ENCODE measurements at places on chromosomes 16 and 17.
A peak's percentile ranks its signal among the peaks of the same experiment; 100 is the strongest.

GRCh38 chr17:64425191-64425590, 23.7 kb upstream of the MILR1 start:
- no peaks in the 10 kb centered on the region for H3K36me3 ChIP-seq
- DNase-seq, result no peak
- H3K27ac ChIP-seq, result no peak overlapping the region
- no peaks in the 10 kb centered on the region for H3K4me1 ChIP-seq
- no peak overlapping the region for H3K4me3 ChIP-seq

DNA sequence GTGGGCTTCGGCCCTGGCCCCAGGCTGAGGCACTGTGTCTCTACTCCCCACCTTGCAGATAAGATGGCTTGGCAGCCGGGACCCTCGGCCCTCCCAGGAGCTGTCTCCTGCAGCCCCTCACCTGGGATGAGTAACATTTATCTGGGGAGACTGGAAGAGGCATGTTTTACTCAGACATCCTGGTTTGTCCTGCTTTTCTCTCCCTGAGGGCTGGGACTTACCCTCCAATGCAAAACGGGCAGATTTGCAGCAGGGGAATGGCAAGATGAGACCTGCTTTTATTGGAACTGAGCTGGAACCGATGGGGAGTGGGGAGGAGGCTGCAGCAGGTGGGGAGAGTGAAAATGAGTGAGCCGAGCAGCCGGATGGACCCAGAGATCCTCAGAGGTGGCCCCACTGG, 27.3 kb upstream of the UBE2G1 start:
- no peak overlapping the region for H3K4me3 ChIP-seq
- peaks cover 69% of the 10 kb centered on the region for H3K4me1 ChIP-seq
- no peaks in the 10 kb centered on the region for H3K27me3 ChIP-seq
- H3K27ac ChIP-seq, result peak overlapping the region; percentile 65
- no peak for DNase-seq
- H3K36me3 ChIP-seq, result no peaks in the 10 kb centered on the region

DNA sequence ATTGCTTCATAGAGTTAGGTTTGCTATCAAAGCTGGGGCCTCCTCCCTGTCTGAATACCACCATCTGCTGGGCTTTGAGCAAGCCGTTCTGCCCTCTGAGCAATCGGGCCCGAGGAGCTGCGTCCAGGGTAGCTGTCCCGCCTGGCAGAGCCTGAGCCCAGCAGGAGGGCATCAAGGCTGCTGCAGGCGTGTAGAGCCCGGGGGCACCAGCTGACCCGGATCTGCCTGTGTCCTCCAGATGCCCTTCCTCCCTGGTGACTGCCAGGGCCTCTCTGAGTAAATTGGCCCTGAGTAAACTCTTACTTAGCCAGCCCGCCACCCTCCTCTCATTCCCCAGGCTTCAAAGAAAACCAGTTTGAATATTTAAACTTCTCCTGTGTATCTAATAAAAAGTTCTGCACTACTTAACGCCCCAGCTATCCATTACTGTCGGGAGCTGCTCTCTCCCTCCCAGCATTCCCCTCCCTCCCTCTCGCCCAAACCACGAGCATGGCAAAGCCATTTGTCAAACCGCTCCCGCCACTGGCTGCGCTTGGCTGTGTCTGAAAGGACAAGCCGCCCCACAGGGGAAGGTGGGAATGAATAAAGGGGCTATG, 16.4 kb downstream of the CDK5RAP3 start:
- no peak overlapping the region for H3K4me3 ChIP-seq
- no peak for DNase-seq
- peaks cover 29% of the 10 kb centered on the region for H3K4me1 ChIP-seq
- H3K27ac ChIP-seq, result no peak overlapping the region

DNA sequence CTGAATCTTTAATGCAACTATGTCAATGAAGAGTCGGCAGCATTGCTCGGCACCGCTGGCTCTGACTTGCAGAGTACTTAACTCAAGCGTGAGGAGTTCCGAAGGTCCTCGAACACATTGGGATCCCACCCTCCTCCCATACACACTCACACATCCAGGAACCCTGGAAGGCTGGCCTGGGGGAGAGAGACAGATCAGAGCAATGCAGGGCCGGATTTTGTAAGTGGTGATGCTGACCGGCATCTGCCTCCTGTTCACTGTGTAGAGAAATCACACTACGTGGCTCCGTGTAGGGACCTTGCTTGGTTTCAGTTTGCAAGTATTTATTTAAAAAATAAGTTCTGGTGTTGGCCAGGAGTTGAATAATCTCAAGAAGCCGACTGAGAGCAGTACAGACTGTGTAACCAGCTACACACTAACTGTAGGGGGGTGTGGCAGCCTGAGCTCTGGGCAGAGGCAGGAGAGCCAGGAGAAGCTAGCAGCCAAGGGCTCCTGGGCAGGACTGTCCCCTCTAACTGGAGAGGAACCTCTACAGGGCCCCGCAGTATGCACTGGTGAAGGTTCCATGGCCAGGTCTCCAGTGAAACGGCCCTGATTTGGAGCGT, 190.2 kb upstream of the TNRC6C start:
- peaks cover 19% of the 10 kb centered on the region for H3K4me1 ChIP-seq
- no peak for DNase-seq
- no peak overlapping the region for H3K4me3 ChIP-seq
- H3K36me3 ChIP-seq, result no peaks in the 10 kb centered on the region

- no peaks in the 10 kb centered on the region for H3K27me3 ChIP-seq
- DNase-seq, result no peak
- H3K36me3 ChIP-seq, result peaks cover 21% of the 10 kb centered on the region
- H3K4me3 ChIP-seq, result peak within 1 kb of the TSS; percentile 95
- peaks cover 78% of the 10 kb centered on the region for H3K4me1 ChIP-seq
Observed at GRCh38 chr16:1771188-1771863, at the start of gene NME3. NME3 (minus strand) TSS chr16:1771543; CDS start chr16:1771534, 9 bp downstream.
